Epithelial cell of umbilical artery (primary cell): ENCODE measurements at places on chromosomes 5 and 9. TPM values are rescaled to one million over a fixed set of nuclear protein-coding genes. Genes with fewer than 3 reads are reported as not detected.

Gene LCN15
- not detected in 2 replicates for total RNA-seq

Gene PTGR1
- total RNA-seq = 43.2 and 54.1 TPM in 2 replicates

Gene SLC34A1
- not detected in 2 replicates for total RNA-seq

Gene SAXO1
- not detected in 2 replicates for total RNA-seq

Gene FOXB2
- total RNA-seq = not detected in 2 replicates

Gene IGFBPL1
- 0.32 TPM in 1 of 2 replicates, not detected in the other for total RNA-seq

Gene INPP5E
- 5.0 and 5.8 TPM in 2 replicates for total RNA-seq

Gene PTGES2
- total RNA-seq = 75.1 and 88.7 TPM in 2 replicates

Gene HNRNPK
- total RNA-seq = 741 and 777 TPM in 2 replicates

Gene PLCXD3
- total RNA-seq = under 0.01 TPM in 1 of 2 replicates, not detected in the other

Gene ST8SIA4
- 8.7 and 10.1 TPM in 2 replicates for total RNA-seq

Gene NEURL1B
- 0.15 and 0.32 TPM in 2 replicates for total RNA-seq

Gene SLC24A2
- total RNA-seq = not detected in 2 replicates

Gene ADAM19
- total RNA-seq = 23.3 and 35.1 TPM in 2 replicates
